ENCODE measurements at places on chromosomes 2 and 18.

- DNase-seq: no peak
Observed at GRCh38 chr18:24731981-24732380, 271.5 kb downstream of the HRH4 start.

GRCh38 chr2:18899725-18900124 is 310.4 kb upstream of the NT5C1B start:
- no peak for DNase-seq

- no peak for DNase-seq
Observed at GRCh38 chr2:188937228-188938220, 36.6 kb upstream of the COL3A1 start.

DNA sequence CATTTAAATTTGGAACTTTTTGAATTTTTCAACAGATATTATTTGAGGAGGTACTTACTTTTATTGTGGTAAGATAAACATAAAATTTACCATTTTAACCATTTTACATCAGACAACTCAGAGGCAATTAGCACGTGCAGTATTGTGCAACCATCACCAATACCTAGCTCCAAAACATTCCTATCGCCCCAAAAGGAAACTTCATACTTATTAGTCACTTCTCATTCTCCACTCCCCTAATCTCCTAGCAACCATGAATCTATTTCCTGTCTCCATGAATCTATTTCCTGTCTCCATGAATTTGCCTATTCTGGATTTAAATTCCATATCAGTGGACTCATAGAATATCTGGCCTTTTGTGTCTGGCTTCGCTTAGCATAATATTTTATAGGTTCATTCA is 69.9 kb upstream of the FAM136A start:
- no peak for DNase-seq

- DNase-seq: no peak
Observed at GRCh38 chr2:203846490-203847105, 21.0 kb upstream of the CTLA4 start.

DNA sequence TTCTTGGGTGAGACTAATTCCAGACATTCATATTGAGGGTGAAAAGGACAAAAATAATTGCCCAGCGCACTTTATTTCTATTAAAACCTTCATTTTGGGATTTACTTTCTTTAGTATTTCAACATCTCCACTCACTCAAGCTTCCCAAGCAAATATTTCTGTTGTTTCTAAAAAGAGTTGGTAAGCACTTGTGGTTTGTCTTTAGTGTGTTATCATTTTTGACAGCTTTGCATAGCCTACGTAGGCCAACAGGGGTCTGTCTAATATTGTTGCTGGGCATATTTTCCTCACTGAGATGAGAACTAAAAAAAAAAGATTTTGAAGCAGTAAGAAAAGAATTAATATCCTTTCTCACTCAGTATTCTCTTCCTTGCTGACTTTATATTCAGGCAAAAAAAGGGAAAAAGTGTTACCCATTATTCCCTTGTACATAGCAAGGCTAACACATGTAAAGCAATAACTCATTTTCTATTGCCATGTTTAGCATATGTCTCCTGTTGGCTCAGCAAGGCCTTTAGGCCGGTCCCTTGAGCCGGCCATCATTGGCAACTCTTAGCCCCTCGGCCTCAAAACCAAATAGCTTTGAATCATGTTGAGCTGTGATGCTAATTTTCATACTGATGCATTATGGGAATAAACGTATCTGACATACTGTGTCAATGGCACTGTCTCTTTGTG is 494.2 kb downstream of the ARHGAP15 start:
- DNase-seq: no peak
